ENCODE measurements at places on chromosomes 3 and 15.

GRCh38 chr3:160801386-160802118 is 45.5 kb downstream of the PPM1L start:
- no peaks in the 10 kb centered on the region for H3K4me1 ChIP-seq
- no peak for DNase-seq

DNA sequence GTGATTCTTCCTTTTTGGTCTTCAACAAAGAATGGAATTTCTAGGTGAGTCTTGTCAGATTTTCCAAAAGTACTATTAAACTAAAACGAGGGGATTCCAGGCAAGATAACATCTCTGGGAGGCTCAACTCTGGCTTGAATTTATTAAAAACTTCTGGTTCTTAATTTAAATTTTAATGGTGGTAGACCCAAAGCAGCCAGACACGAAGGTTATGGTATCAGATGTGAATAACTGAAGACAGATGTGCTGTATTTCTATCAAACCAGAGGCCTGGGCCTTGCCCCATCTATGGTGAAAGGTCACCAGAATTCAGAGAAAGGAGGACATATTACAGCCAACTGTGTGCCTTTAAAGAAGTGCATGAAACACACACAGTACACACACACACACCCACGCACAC is 283.2 kb upstream of the ICE2 start:
- H3K27ac ChIP-seq: no peak overlapping the region
- H3K27me3 ChIP-seq: no peaks in the 10 kb centered on the region
- no peaks in the 10 kb centered on the region for H3K4me1 ChIP-seq
- H3K36me3 ChIP-seq: no peaks in the 10 kb centered on the region
- DNase-seq: no peak

GRCh38 chr3:101252945-101253344 is 67.4 kb downstream of the IMPG2 start:
- no peak for DNase-seq
- H3K4me3 ChIP-seq: no peak overlapping the region
- no peaks in the 10 kb centered on the region for H3K4me1 ChIP-seq
- no peak overlapping the region for H3K27ac ChIP-seq
- H3K36me3 ChIP-seq: no peaks in the 10 kb centered on the region

- no peak overlapping the region for H3K4me3 ChIP-seq
- H3K27me3 ChIP-seq: no peaks in the 10 kb centered on the region
- no peaks in the 10 kb centered on the region for H3K4me1 ChIP-seq
- no peak for DNase-seq
- no peaks in the 10 kb centered on the region for H3K36me3 ChIP-seq
These were observed 37.5 kb downstream of the GAP43 start for GRCh38 chr3:115660646-115661337.

DNA sequence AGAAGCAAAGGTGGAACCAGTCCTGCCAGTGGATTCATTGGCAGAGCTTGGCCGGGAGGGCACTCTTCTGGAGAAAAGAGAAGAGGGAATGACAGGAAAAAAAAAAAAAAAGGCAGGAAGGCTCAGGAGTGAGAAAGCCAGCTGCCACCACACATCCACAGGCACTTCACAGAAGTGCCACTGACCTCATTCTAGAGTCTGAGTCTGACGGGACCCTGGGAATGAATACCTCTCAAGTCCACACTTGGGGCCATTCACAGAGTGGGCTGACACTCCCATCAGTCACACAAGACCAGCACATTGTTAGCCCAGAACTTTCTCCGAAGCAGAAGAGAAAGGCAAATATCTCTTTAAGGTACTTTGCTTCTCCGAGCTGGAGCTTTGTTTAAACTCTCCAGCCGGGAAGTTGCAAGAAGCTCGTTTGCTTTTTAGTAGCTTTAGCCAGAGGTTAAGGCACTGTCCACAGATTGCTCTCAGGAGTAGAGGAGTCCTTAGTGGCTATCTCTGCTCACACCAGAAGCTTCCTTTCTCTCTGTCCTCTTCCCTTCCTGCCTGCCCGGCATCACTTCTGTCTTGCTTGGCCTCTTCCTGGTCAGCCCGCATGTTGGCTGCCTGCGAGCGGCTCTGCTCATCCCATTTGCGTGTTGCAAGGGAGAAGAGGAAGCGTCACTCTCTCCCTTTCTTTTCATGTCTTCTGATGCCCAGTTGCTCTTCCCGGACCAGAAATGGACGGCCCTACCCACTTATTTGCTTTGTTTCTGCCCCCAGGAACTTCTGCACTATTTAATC is 53.8 kb downstream of the CMTM6 start:
- H3K27ac ChIP-seq: peak overlapping the region; percentile 41
- no peaks in the 10 kb centered on the region for H3K4me1 ChIP-seq
- H3K27me3 ChIP-seq: no peaks in the 10 kb centered on the region

DNA sequence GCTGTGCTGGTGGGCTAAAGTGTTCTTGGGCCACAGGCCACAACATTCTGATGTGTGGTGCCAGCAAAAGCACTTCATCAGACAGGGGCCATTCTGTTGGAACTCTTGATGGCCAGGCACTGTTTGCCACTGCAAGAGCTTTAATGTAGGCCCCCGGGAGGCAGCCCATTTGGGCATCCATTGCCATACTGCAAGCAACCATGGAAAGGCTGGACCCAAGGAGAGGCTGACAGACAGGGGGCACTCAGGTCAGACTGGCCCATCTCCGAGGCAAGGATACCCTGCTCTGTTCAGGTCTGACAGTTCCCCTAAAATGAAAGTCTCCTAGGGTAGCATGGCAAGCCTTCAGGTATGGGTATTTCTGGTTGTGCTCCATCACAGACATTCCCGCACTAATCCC is 64.2 kb downstream of the FAM227B start:
- H3K4me3 ChIP-seq: no peak overlapping the region
- no peaks in the 10 kb centered on the region for H3K36me3 ChIP-seq
- no peak overlapping the region for H3K27ac ChIP-seq
- no peak for DNase-seq
- H3K4me1 ChIP-seq: no peaks in the 10 kb centered on the region

- no peaks in the 10 kb centered on the region for H3K36me3 ChIP-seq
- H3K4me3 ChIP-seq: no peak overlapping the region
- H3K27me3 ChIP-seq: no peaks in the 10 kb centered on the region
- no peaks in the 10 kb centered on the region for H3K4me1 ChIP-seq
These were observed 136.4 kb upstream of the GOLGA6L4 start for GRCh38 chr15:84099181-84099580.

DNA sequence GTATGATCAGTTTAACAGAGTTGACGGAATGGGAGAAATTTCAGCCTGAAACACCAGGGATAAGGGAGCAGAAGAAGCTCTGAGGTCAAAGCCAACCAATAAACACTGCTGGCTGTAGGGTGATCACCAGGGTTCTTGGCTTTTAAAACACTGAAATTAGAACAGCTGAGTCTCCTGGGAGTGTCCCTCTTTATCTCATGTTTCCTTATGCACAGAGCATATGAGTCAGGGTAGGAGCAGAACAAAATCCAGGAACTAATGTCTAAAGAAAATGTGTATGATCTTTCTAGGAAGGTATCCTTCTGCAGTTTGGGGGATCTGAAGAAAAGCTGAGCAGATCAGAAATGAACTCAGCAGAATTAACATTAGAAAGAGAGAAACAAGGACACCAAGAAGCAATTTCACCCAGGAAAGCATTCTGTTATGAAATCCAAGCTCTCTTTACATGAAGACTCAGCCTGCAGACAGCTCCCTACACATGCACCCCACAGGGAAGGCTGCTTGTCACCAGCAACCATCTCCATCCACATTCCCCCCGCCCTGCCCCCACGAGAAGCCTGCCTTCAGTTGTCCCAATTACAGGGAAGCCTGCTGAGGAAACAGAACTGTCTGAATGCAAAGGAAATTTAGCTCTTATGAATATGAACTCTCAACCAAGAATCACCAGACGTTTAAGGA is 469.7 kb downstream of the PDCD6IP start:
- H3K4me1 ChIP-seq: no peaks in the 10 kb centered on the region
- no peaks in the 10 kb centered on the region for H3K27me3 ChIP-seq
- H3K27ac ChIP-seq: no peak overlapping the region
- no peak for DNase-seq

DNA sequence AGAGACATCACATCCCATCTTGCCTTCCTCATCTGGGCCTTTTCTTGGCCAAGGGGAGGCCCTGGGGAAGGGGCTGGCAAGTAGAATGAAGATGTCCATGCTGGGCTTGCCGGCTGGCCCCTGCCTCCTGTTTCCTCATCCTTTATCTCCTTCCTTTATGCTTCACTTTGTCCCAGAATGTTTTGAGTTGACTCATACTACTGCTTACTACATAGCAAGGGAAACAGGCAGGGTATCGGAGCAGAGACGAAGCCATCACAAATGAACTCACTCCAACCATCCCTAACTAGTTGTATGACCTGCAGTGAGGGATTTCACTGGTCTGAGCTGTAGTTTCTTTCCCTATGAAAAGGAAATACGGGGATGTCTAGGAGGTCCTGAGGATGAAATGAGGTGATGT is 66.0 kb downstream of the CHDH start:
- no peaks in the 10 kb centered on the region for H3K36me3 ChIP-seq
- H3K27ac ChIP-seq: no peak overlapping the region
- H3K27me3 ChIP-seq: no peaks in the 10 kb centered on the region
- no peak for DNase-seq

DNA sequence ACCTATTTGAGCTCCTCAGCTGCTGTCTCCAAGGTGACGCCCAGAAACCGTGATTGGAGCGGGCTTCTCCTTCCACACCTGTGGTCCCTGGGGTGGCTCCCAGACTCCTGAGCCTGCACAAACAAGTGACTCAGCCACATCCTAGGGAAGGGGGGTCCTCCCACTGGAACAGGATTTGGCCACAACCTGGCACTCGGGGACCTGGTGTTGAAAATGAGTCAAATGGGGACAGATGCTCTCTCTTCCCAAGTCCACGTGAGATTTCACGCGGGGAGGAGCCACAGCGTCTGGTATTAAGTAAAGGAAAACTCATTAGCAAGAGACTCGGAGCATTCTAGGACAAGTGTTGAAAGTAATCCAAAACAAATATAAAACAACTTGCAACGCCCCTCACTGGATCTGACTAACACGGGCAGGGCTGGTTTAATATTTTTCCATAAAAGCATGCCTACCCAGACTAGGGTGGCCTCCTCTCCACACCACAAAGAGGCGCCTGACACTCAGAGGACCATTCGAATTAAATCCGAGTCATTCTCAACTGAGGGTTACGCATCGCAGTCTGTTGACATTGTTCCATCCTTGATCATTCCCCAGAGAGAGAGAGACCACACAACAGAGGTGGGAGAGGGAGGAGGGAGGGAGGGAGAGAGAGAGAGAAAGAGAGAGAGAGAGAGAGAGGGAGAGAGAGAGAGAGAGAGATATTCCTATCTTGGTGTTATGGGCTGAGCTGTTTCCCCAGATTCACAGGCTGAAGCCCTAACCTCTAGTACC is 74.4 kb downstream of the MGLL start:
- H3K27ac ChIP-seq: peak overlapping the region; percentile 66
- no peaks in the 10 kb centered on the region for H3K36me3 ChIP-seq
- no peaks in the 10 kb centered on the region for H3K27me3 ChIP-seq

GRCh38 chr3:150015901-150016300 is 45.2 kb upstream of the PFN2 start:
- DNase-seq: no peak
- H3K27me3 ChIP-seq: no peaks in the 10 kb centered on the region
- H3K4me3 ChIP-seq: no peak overlapping the region
- H3K36me3 ChIP-seq: no peaks in the 10 kb centered on the region
- H3K27ac ChIP-seq: no peak overlapping the region

DNA sequence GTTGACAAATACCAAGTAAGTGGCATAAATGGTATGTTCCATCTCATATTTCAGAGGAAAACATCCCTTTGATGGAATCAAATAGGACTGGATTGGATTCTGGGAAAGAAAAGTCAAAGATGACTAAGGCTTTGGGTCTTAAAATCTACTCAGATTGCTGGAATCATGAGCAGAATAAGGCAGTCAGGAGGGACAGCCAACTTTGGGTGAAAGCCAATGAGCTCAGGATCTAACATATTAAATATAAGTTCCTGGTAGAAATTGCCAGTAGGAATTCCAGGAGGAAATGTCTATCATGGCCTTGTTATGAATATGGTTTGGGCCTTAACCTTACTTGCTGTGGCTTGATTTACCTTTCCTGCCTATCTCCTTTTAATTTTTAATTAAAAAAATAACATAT is 55.3 kb downstream of the ISL2 start:
- no peak for DNase-seq
- no peaks in the 10 kb centered on the region for H3K4me1 ChIP-seq
- no peak overlapping the region for H3K4me3 ChIP-seq
- no peaks in the 10 kb centered on the region for H3K27me3 ChIP-seq
- no peak overlapping the region for H3K27ac ChIP-seq

DNA sequence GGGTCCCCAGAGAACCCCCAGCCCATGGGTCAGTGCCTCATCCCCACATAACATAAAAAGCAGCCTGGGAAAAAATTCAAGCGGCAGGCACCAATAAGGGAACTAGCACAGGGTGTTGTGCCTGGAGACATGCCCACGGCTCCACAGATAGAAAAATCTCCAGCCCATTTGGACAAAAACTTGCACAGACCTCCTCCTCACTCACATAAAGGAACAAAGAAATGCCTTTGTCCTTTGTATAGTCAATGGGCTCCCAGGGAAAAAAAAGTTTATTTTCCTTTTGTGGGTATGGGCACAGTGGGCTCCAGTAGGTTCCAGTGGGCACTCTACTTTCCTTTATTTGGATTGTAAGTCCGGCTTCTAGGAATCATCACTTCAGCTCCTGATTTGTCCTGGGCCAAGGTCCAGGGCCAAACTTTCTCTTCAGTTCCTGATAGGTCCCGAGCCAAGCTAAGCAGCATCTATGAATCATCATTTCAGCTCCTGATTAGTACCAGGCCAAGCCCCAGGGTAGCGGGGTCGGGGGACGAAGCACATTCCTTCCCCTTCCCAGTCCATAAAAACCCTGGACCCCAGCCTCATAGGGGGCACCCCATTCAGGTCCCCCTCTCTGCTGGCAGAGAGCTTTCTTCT is 1.6 kb upstream of the DNAH12 start:
- no peak overlapping the region for H3K4me3 ChIP-seq
- no peak for DNase-seq
- H3K36me3 ChIP-seq: no peaks in the 10 kb centered on the region
- H3K4me1 ChIP-seq: peaks cover 4% of the 10 kb centered on the region
- H3K27ac ChIP-seq: peak overlapping the region; percentile 56

DNA sequence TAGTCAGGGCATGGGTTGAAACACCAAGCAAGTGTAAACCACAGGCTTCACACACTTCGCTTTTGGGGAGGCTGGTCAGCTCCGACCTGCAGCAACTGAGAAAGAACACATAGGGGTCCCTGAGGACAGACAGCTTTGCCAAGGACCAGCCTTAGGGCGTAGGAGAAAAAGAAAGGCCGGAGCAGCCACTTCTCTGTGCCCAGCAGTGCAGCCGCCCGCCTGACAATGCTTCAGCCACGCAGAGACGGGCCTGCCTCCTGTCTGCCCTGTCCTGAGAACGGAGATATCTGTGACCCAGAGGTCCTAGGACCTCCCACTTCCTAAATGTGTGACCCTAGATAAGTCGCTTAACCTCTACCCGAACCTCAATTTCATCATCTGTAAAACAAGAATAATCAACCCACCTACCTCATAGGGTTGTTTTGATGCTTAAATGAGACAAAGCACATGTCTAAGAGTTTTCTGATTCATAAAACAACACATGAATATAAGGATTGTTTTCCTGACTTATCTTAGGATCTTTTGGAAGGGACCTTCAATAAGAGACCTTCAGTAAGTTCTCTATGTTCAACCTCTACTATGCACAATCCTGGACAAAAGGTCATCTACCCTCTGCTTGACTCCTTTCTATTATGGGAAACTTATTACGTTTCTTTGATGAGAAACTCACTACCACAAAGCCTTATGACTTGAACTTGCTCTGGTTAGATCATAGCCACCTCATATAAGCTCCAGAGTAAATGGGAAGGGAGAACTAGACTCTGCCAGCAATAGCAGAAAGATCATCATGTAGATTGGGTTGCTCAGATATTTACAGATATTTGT is 32.9 kb upstream of the RFTN1 start:
- DNase-seq: no peak
- no peaks in the 10 kb centered on the region for H3K36me3 ChIP-seq
- H3K27me3 ChIP-seq: no peaks in the 10 kb centered on the region
- no peak overlapping the region for H3K27ac ChIP-seq
- H3K4me3 ChIP-seq: no peak overlapping the region
- H3K4me1 ChIP-seq: no peaks in the 10 kb centered on the region

Measured in breast epithelium (tissue), 4 donors.